ENCODE measurements at places on chromosomes 3 and 15.

- no peak for DNase-seq
Measured at GRCh38 chr15:29270169-29270955, 740 bp upstream of the NSMCE3 start.

DNA sequence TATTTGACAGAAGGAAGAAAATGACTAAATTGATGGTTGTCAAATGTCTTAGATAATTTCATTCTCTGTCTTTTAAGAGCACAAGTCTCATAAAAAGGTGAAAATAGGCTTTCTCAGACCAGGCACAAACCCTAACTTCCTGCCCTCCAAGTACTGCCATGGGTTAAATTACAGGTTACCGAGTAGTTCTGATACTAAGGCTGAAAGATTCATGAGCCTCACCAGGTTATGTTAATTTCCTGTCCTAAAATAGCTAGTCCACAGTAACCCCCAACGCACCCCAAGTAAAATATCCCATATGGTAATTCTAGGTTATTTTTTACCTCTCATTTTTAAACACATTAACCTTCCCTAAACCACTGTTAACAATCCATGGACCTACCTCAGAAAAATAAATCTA is 42.0 kb downstream of the GSK3B start:
- DNase-seq = no peak

- DNase-seq = no peak
Measured at GRCh38 chr3:59526999-59527398, 477.2 kb upstream of the CFAP20DC start.

- DNase-seq = no peak
Measured at GRCh38 chr3:49566312-49566711, 12.0 kb downstream of the BSN start.

- no peak for DNase-seq
Measured at GRCh38 chr15:69478259-69478781, 25.7 kb downstream of the RPLP1 start.

All from AG09309 (cell line).